ENCODE measurements at places on chromosomes 13 and 19. TPM values are rescaled to one million over a fixed set of nuclear protein-coding genes. Genes with fewer than 3 reads are reported as not detected.

- no peak for DNase-seq
These were observed 172.6 kb upstream of the ATXN8OS start for GRCh38 chr13:69935043-69935442.

GRCh38 chr13:106874323-106874722, 306.4 kb upstream of the ARGLU1 start:
- DNase-seq: no peak

The SIGLEC11 gene
- not detected for total RNA-seq

- DNase-seq: no peak
These were observed 17.9 kb downstream of the ATCAY start for GRCh38 chr19:3898426-3898825.

DNA sequence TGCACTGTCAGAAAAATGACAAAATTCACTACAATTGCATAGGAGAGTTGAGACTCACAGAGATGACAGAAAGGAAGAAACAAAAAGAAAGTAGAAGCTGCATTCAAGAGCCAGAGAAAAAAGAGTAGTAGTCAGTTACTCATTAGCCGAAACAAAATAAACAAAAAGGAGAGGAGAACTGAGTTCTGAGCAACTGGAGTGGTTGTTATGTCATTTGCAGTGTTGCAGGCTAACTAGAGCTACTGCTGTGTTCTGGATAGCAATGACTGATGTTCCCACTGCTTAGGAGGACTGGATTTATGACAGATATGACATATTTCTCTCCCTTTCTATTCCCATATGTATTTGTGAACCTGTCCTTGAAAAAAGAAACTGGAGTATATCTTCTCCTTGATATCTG, 482.6 kb downstream of the RFC3 start:
- no peak for DNase-seq

The IZUMO2 gene
- total RNA-seq: not detected

DNA sequence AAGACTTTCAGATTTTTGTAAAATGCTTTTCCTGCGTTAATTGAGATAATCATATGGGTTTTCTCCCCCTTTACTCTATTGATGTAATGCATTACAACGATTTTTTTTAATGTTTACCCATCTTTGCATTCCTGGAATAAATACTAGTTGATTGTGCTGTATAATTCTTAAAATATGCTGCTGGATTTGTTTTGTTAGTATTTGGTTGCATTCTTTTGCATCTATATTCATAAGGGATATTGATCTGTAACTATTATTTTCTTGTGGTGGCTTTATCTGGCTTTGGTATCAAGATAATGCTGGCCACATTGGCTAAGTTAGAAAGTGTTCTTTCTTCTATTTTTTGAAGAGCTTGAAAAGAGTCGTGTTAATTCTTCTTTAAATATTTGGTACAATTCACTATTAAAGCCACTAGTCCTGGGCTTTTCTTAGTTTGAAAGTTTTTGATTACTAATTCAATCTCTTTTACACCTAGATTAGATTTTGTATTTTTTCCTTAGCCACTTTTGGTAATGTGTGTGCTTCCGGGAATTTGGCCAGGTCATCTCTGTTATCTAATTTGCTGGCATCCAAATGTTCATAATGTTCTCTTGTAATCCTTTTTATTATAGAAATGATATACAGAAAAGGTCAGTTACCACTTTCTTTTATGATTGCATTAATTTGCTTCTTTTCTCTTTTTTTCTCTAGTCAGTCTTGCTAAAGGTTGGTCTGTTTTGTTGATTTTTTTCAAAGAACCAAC, 29.8 kb downstream of the KL start:
- DNase-seq: no peak

GRCh38 chr19:43749898-43750297, 4.9 kb downstream of the SMG9 start:
- no peak for DNase-seq

- DNase-seq: no peak
These were observed 84.1 kb upstream of the ABCC4 start for GRCh38 chr13:95385373-95385772.

The EXOSC5 gene
- total RNA-seq: 17.5 TPM

GRCh38 chr13:113860051-113860664, 3.7 kb downstream of the GAS6 start:
- no peak for DNase-seq

DNA sequence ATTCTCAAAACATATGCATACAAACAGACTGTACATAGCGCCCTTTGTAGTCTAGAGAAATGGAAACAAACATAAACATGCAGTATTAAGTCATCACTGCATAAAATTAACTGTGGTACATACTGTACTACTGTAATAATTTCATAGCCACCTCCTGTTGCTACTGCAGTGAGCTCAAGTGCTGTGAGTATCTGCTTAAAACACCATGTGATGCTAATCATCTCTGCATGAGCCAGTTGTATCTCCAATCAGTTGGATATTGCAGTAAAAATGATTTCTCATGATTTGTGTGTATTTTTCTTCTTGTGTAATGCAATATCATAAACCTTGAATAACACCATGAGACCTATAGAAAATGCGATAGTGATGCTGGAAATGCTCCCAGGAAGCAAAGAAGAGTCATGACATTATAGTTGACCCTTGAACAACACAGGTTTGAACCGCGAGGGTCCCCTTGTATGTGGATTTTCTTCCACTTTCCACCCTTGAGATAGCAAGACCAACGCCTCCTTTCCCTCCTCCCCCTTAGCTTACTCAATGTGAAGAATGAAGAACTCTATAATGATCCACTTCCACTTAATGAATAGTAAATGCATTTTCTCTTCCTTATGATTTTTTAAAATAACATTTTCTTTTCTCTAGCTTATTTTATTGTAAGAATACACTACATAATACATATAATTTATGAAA, 4.1 kb downstream of the TNFSF13B start:
- no peak for DNase-seq

The HSD11B1L gene
- total RNA-seq: 3.8 TPM

The CEACAM8 gene
- not detected for total RNA-seq

The TDRD12 gene
- not detected for total RNA-seq

- DNase-seq: peak; percentile 21
These were observed 9.4 kb downstream of the SAMD4B start for GRCh38 chr19:39351537-39352064.

The CYP4F3 gene
- total RNA-seq: not detected

The PLK5 gene
- total RNA-seq: 0.96 TPM

DNA sequence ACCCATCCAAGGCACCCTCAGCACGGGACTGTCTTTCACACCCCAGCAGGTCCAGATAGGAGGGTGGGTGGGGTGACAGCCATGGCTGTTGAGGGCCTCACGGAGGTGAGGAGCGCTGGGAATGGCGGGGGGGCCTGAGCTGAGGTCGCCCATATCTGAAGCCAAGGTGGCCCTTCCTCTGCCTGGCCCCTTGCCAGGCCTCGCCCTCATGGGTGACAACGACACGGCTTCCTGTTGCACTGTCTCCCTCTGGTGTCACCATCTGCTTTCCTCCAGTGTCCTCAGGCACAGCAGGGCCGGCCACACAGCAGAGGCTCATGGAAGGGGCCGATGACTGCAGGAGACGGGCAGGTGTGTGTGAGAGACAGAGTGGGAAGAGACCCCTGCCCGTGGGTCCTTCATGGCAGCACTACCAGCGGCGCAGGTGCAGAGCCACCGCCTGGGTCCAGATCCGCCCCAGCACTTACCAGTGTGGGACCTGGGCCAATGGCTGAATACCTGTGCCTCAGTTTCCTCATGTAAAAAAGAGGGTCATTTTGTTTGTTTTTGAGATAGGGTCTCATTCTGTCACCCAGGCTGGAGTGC, 8.1 kb upstream of the NKPD1 start:
- DNase-seq: no peak

Measured in HFFc6 (cell line).